ENCODE measurements at places on chromosomes 16 and 17. TPM values are rescaled to one million over a fixed set of nuclear protein-coding genes. Genes with fewer than 3 reads are reported as not detected.

KRT12 gene
- total RNA-seq, result not detected

MED1 gene
- total RNA-seq, result 12.7 TPM

G6PC3 gene
- total RNA-seq, result 22.9 TPM

SMIM5 gene
- not detected for total RNA-seq

ZFP3 gene
- 0.39 TPM for total RNA-seq

Data from RPMI7951 (cell line).